A549 treated with CORT108297 at 1 μM for 4 hours (cell line): ENCODE measurements at places on chromosomes 12 and 14. TPM values are rescaled to one million over a fixed set of nuclear protein-coding genes. Genes with fewer than 3 reads are reported as not detected.

The GPR135 gene
- 0.82 to 1.2 TPM (median 1.1 TPM) in 5 replicates for total RNA-seq

The PRKD1 gene
- total RNA-seq: 2.4 to 2.9 TPM (median 2.4 TPM) in 5 replicates

The GCH1 gene
- 2.8 to 4.7 TPM (median 3.5 TPM) in 5 replicates for total RNA-seq

The P2RX4 gene
- 14.4 to 20.6 TPM (median 18.1 TPM) in 5 replicates for total RNA-seq

The DDX47 gene
- 83.8 to 117 TPM (median 89.7 TPM) in 5 replicates for total RNA-seq

The ADAM20 gene
- not detected in 5 replicates for total RNA-seq
